Left renal cortex interstitium (tissue), 4 donors: ENCODE measurements at places on chromosomes 7 and 10.

- no peak for DNase-seq
These were observed 159.6 kb downstream of the NRP1 start for GRCh38 chr10:33174674-33175434.

- DNase-seq: no peak
These were observed 9.4 kb downstream of the PDK4 start for GRCh38 chr7:95586951-95587301.

GRCh38 chr7:143205560-143206293, 16.1 kb upstream of the TAS2R40 start:
- no peak for DNase-seq

- DNase-seq: no peak
These were observed 991.5 kb downstream of the NRG3 start for GRCh38 chr10:82866424-82867020.

GRCh38 chr7:127995156-127995880, 35.9 kb downstream of the LRRC4 start:
- no peak for DNase-seq

GRCh38 chr10:35451151-35452016, 115.1 kb downstream of the CCNY start:
- no peak for DNase-seq

- peak; percentile 63 for DNase-seq
These were observed 32.7 kb upstream of the MACC1 start for GRCh38 chr7:20249920-20250319.

DNA sequence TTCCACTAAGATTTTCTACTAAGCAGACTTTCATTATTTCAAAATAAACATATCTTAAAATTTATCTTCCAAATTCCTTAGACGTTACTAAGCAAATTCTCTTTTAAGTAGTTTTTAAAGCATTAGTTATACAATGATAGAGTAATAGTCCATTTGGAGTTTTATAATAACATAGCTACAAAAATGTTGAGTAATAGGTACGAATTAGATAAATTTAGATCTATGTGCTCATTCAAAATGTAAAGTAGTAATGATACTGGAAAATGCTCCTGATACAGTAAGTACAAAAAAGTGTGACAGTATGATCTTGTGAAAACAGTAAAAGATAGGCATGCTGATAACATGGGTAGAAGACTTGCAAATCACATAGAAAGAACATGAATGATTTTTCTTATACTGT, 4.5 kb downstream of the DMTF1 start:
- no peak for DNase-seq

GRCh38 chr7:48207155-48207675, 36.0 kb downstream of the ABCA13 start:
- no peak for DNase-seq

DNA sequence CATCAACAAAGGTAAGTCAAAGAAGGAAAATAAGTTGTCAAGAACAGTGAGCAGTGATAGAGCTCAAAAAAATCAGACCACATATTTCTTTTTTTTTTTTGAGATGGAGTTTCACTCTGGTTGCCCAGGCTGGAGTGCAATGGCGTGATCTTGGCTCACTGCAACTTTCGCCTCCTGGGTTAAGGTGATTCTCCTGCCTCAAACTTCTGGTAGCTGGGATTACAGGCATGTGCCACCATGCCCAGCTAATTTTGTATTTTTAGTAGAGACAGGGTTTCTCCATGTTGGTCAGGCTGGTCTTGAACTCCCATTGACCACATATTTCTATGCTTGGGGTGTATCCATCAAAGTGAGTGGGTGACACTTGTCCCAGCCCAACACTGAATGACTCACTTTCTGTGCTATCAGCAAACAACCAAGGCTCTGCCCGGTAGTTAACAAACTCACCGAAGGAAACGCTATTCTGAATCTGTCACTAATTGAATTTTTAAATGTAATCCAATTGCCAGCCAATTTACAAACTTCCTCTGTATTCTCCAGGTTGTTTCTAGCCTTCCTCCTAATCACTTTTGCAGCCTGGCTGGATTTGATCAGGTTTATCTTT, 19.6 kb upstream of the SMNDC1 start:
- DNase-seq: no peak

GRCh38 chr10:77710759-77711682, 73.4 kb upstream of the KCNMA1 start:
- peak; percentile 37 for DNase-seq

GRCh38 chr10:129085811-129086210, 381.2 kb upstream of the MGMT start:
- DNase-seq: no peak

GRCh38 chr7:88458279-88458678, 151.6 kb upstream of the STEAP4 start:
- no peak for DNase-seq

- DNase-seq: no peak
These were observed 113.6 kb downstream of the FAM53B start for GRCh38 chr10:124630551-124630950.

GRCh38 chr10:34723750-34724149, 91.3 kb downstream of the PARD3 start:
- DNase-seq: no peak

- DNase-seq: no peak
These were observed 239.3 kb upstream of the SEMA3C start for GRCh38 chr7:81158189-81158588.

DNA sequence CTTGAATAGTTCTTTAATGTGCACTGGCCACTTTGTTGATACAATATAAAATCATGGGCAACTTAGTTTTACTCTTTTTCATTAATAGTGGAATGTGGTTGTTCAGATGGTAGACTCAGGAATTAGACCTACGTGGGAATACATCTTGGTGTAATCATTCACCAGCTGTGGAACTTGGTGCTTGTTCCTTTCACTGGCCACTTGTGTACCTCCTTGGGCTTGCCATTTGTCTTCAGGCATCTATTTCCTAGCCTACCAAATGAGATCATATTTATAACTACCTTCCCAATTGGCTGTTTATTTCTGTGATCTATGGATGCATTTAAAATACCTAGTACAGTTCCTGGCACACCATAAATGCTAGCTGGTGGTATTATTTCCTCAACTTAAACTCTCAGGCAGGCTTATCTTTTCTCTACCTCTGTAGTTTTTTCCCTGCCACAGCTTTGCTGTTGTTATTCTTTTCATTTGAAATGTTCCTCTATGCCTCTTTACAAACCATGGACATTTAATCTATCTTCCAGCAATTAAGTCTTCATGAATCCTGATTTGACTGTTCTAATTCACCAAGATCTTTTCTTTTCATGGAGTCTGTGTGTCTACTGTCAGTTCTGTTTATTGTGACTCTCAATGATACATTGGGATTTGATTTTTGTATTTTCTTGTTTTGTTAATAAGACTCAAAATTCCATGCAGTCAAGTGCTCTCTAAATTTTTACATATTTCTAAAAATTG, 113.0 kb downstream of the ADAM22 start:
- no peak for DNase-seq

DNA sequence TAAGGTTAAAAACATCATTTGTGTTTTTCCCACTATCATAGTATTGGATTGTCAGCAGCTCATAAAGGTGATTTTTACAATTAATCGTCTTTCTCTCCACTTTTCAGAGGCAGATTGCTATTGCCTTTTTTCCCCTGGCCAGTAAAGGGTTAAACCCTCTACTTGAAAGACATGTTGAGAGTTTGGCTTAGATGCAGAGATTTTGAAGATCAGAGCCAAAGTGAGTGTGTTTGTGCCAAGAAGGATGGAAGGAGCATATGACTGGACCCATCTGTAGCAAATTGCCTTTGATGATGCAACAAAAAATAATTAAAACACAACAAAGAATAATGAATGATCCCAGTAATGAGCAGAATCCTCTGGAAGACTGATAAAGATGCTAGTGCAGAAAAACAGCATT, 373.1 kb downstream of the MALRD1 start:
- DNase-seq: no peak
